Stimulated activated CD4-positive, alpha-beta T cell treated with anti-CD3 and anti-CD28 coated beads, Interleukin-15, amount 100 ng/mL, for 24 hours (primary cell): ENCODE measurements at places on chromosomes 13 and 19.

DNA sequence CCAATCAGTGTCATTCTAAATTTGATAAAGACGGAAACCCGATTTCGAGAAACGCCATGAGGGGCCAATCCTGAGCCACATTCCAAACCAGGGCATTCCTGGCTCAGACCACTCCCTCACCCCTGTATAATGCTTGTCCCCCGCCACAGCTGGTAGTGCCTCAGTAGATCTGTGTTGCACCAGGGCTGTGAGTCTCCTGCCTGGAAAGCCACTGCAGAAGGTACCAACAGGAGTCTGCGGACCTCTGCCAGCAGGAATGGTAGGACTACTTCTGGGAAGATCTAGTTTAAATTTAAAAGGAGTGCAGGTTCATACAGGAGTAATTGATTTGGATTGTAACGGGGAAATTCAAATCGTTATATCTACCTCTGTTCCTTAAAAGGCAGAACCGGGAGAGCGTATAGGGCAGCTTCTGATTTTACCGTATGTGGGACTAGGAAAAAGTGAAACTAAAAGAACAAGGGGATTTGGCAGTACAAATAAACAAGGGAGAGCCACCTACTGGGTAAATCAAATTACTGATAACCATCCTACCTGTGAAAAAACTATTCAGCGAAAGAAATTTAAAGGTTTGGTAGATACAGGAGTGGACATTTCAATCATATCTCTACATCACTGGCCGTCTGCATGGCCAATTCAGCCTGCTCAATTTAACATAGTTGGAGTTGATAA lies 20.8 kb upstream of the ZNF266 start:
- DNase-seq, result no peak

DNA sequence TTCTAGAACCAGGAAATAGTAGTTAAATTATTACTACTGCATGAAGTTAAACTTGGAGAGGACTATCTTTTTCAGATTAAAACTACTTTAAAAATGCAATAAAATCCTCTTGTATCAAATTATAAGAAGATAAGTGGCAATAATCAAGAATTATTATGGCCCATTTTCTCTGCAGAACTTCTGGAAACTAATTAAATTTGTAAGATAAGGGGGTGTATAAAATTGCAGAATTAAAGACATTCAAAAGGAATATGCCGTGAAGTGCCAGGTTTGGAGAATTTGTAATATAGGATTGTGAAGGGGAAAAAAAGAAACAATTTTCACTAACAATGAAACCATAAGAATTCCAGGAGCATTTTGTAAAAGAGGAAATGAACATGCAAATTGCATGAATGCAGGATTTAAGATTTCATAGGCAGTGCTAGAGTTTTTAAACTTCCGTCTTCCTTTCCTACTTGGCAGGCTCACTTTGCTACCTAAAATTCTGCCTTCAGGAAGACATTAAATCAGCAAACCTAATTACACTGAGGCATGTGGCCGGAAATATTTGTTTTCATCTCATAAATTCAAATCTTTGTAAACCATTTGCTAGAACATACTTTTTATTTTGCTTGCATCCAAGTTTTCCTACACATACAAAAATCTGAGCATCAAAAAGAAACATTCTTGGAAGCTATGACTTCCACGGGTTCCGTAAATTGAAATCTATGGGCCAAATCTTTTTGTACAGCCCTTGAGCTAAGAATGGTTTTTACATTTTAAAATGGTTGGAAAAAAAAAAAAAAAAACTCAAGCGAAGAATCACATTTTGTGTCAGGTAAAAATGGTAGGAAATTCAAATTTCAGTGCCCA lies 166.9 kb downstream of the DCLK1 start:
- DNase-seq, result no peak

GRCh38 chr13:91249861-91250260 lies 97.6 kb upstream of the MIR17HG start:
- no peak for DNase-seq

DNA sequence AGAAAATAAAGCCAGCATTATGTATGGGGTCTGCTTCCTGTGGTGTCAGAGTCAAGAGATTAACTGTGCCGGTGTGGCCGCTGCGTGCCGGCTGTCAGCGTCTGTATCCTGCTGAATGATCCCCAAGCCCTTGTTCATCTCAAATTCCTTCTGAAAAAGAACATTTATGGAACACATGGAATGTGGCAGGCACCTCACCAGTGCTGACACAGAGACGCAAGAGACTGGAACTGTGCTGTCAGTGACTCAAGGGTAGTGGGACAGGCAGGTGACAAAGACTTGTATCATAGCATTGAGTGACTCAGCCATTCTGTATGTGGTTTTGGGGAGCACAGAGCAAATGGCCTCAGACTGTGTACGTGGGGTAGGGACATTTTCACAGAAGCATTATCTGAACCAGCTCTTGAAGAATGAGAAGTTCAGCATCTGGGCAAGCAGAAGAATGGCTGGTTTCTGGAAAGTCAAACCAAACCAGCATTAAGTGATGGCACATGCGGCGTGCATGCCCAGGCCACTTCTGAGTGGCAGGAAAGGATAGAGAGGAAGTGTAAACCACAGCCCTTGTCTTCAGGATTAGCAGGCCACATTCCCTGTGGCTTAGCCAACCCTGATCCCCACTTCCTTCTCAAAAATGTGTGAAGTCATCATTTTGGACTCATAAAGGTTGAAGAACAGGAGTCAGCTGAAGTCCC lies 54.0 kb upstream of the IRS2 start:
- DNase-seq, result peak; percentile 39

- no peak for DNase-seq
Measured at GRCh38 chr13:26855071-26855470, 94.5 kb upstream of the GPR12 start.
